Stimulated activated CD8-positive, alpha-beta memory T cell treated with anti-CD3 and anti-CD28 coated beads, Interleukin-15, amount 100 ng/mL, for 4 hours (primary cell): ENCODE measurements at places on chromosomes 3 and 15.

DNA sequence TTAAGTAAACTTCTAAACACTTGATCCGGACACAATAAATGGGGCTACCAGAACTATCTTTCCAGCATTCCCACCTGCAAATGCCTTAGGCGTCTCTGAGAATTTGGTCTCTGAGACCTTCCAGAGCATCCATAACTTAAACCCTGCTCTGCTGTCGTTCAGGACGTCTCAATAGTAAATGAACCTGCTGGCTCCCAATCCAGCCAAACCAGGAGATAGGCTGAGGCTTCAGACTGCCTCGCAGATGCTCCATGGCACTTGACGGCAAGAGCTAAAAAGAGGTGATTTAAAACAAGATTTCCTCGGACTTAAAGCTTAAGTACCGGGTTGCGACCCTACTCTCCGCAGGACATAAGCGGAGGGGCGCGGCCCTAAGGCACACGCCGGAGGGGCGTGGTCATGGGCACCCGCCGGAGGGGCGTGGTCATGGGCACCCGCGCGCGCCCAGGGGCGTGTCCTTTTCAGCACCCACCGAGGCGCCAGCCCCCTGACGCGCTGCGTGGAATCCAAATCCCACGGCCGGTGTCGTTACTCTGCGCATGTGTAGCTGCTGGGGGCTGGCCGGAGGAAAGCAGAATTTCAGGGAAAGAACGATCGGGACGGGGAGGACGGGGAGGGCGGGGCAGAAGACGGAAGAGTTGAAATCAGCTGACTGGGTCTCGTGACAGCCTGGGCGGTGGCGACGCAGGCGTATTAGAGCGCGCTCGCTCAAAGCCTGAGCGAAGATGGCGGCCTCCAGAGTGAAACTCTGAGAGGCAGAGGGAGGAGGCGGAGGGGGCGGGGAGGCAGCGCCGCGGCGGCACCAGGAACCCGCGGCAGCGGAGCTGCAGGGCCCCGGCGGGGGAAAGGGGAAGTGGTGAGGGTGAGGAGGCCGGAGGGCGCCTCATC lies at the start of gene DNAJC13:
Gene DNAJC13 (plus strand): TSS at position 696 of the 888 bp plus-strand sequence. CDS start 17,049 bp downstream, outside the sequence.
- peak; percentile 88 for DNase-seq

DNA sequence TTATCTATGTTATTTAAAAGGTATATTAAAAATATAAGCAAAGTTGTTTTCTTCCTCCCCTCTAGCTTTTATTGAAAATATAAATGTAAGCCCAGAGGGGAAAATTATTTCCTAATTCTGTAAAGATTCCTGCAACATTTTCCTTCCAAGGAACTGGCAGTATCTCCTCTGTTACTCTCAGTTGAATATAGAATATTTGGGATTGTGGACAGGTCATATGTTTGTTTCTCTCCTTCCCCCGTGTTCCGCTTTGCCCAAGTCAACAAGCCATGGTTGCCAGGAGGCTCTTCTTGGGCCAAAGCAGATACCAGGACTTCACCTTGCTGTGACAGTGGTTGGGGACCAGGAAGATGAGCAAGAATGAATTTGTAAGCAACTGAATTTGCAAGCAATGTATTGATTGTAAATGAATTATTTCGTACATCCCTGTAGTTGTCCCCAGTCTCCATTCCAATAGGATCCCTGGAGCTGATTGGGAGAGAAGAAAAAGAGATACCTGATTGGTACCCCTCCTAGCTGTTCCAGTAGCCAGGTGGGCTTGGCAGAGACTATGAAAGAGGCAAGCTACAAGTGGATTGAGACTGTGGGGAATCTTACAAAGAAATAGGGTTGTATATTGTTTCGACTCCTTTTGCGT lies 130.8 kb downstream of the FNDC3B start:
- no peak for DNase-seq

GRCh38 chr3:70433091-70433490 lies 120.7 kb upstream of the MDFIC2 start:
- DNase-seq: no peak

DNA sequence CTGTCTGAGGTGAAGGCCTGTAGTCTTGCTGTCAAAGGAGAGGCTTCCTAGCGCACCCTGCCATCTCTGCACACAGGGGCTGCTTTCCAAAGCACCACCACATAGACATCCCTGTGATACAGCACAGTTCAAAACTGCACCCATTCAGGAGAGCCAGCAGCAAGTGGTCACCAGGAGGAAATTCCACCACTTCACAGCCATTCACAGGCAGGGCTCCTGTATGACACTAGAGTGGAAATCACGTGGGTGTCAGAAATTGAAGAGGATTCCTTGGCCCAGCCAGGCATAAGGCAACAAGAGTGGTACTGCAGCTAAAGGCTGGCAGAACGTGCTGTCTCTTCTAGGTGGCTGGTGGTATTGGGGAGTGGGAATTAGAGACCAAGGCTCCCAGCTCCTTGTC lies 102.8 kb downstream of the RFTN1 start:
- no peak for DNase-seq

DNA sequence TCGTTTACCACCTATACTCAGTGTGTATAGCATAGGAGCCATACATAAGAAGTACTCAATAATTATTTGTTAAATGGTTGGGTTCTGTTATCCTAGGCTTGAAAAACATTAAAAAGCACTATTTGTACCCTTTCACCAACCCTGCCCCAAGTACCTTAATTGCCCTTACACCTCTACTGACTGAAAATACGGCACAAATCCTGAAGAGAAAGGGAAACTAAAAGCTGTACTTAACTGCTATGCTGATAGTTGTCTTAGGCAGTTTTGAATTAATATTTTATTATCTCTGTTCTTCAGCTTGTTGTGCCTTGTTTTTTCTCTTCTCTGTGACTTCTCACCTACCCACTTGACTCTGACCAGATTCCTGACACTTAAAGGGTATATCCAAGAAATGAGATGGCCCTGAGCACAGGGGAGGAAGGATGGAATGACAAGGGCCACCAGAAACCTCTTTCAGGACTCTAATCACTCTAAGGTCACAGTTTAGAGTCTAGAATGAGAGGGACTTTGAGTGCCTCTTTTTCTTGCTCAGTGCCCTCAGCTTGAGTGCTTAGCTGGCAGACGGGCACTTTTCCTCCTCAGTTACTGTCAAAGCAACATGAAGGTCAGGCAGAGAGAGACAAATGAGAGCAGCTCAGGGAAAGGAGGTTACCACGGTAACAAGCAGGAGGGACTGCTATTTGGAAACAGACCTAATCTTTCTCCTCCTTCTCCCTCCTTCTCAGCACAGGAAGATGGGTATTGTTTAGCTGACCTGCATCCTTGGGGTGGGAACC lies 136.5 kb downstream of the ZNF609 start:
- no peak for DNase-seq

GRCh38 chr3:155701882-155702465 lies 42.9 kb downstream of the PLCH1 start:
- no peak for DNase-seq

GRCh38 chr15:90001683-90002427 lies 731 bp downstream of the ZNF710 start:
- DNase-seq: peak; percentile 52

DNA sequence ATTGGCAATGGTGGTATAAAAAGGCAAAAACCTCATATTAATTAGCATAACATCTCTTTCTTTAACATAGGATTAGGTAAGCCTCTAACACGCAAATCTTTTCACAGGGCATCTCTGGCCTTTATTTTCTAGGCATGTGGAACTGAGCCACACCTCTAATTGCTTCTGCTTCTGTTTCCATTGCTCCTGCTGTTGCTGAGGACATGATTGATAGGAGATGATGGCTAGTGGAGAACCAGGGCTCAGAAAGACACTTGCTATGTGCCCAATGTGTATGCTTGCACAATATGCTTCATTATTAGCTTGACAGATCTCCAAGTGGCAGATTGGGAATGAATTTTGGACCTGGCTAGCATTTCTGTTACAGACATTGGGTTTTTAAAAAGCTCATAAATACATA lies 114.5 kb downstream of the EPHA3 start:
- no peak for DNase-seq

DNA sequence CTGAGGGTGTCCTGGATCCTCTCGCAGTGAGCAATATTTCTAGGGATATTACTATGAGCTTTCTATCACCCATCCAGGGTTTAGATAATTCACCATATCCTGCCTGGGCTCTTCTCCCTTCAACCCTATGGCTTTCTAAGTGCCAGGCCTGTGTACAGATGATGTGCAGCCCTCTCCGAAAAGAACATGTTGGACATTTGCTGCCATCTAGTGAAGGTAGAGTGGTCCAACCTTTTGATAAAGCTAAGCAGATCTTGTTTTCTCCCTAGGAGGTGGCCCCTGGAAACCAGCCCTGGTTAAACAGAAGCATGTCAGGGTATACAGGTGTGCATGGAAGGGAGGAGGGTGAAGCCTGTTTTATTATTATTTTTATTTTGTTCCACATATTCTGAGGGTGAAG lies 27.9 kb upstream of the SCN10A start:
- no peak for DNase-seq

- DNase-seq: no peak
These were observed 10.3 kb downstream of the LIPC start for GRCh38 chr15:58442122-58442521.

GRCh38 chr15:88604381-88605188 lies 16.6 kb upstream of the AEN start:
- DNase-seq: no peak

- DNase-seq: no peak
These were observed 5.3 kb upstream of the AP3B2 start for GRCh38 chr15:82715003-82715402.

GRCh38 chr3:168431491-168431890 lies 335.8 kb upstream of the GOLIM4 start:
- no peak for DNase-seq

- no peak for DNase-seq
These were observed 32.1 kb upstream of the RGMA start for GRCh38 chr15:93121107-93121506.

GRCh38 chr3:45181496-45181895 lies 35.3 kb upstream of the CDCP1 start:
- DNase-seq: no peak

GRCh38 chr15:89888214-89888804 lies 5.5 kb downstream of the AP3S2 start:
- DNase-seq: no peak

- DNase-seq: no peak
These were observed 35.6 kb upstream of the FAM107A start for GRCh38 chr3:58612830-58613229.

DNA sequence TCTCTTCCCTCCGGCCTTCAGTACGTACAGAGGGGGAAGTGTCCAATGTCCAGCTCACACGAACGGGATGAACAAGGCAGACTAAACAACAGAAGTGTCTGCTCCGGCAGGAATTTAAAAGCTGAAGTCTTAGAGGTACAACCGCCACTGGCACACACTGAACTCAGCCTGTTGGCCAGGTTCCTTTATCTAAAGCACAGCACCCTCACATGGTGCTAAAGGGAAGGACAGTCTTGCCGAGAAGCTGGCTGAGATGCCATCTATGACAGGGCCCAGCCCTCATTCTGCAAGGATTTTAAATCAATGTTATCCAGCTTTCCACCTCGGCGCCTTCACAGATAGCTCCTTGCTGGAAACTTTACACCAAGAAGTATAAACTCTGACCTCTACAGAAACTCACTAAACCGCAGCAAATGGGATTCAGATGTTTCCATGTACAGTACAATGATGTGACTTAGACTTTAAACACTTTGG lies 2.8 kb downstream of the ADAMTS17 start:
- DNase-seq: no peak

DNA sequence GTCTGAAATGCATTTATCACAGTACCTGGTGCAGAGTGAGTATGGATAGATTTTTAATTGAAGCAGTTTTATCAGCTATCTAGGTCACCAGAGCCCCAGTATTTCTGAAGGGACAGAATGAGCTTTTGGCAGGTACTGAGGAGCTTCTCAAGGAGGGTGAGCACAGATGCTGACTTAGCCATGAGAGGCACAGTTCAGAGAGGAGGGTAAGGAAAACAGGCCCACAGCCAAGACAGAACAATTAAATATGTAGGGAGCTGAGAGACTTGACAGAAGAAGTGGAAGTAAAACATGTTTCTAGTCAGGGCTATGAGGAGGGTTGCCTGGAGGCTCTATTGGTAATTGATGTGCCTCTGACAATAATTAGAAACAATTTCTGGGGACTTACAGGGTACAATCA lies 20.1 kb downstream of the ZNF80 start:
- no peak for DNase-seq

- DNase-seq: no peak
These were observed 59.5 kb upstream of the CTSH start for GRCh38 chr15:79004336-79004735.

DNA sequence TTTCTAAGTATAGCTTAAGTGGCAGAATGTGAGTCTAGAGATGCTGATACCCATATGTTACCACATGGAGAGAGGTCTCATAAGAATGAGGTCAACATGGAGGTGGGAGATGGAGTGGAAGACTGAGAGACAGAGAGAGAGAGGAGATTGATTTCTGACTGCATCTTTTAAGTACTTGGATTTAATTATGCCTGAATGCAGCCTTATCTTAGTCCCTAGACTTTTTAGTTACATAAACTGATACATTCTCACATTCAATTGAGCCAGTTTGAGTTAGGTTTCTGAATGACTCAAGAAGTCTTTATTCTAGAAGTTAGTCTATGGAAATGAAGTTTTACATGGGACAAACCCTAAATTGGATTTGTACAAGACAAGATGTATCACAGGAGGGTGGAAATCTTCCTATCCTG lies 58.5 kb upstream of the TNFSF10 start:
- DNase-seq: no peak

GRCh38 chr3:42653560-42654330 lies at the start of gene ZBTB47:
Gene ZBTB47 (plus strand): TSS chr3:42653697. CDS start chr3:42658356, 4,659 bp downstream.
- DNase-seq: no peak

GRCh38 chr3:30605005-30605404 lies 1.4 kb upstream of the TGFBR2 start:
- DNase-seq: no peak

DNA sequence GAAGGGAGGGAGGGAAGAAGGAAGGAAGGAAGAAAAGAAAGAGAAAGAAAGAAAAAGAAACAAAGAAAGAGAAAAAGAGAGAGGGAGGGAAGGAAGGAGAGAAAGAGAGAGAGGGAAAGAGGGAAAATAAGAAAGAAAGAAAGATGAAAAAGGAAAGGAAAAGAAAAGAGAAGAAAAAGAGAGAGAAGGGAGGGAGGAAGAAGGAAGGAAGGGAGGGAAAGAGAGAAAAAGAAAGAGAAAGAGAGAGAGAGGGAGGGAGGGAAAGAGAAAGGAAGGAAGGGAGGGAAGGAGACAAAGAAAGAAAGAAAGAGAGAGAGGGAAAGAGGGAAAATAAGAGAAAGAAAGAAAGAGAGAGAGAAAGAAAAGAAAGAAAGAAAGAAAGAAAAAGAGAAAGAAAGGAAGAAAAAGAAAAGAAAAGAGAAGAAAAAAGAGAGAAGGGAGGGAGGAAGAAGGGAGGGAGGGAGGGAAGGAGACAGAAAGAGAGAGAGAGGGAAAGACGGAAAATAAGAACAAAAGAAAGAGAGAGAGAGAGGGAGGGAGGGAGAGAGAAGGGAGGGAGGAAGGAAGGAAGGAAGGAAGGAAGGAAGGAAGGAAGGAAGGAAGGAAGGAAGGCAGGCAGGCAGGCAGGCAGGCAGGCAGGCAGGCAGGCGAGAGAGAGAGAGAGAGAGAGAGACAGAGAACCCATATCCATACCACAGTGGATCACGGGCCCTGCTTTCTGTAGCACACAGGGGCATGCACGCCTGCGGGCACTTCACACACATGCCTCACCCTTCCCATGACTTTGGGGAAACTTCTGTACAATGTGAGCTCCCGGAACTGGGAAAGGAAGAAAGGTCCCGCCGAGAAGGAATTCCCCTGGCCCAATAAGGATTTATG lies 52.5 kb downstream of the ADCY5 start:
- DNase-seq: no peak

GRCh38 chr3:160330109-160330508 lies 68.9 kb downstream of the IFT80 start:
- DNase-seq: no peak

GRCh38 chr3:100650651-100651619 lies 41.5 kb downstream of the ADGRG7 start:
- DNase-seq: no peak
